Thoracic aorta (tissue), 2 donors: ENCODE measurements at places on chromosomes 5 and 9. TPM values are rescaled to one million over a fixed set of nuclear protein-coding genes. Genes with fewer than 3 reads are reported as not detected.

DNA sequence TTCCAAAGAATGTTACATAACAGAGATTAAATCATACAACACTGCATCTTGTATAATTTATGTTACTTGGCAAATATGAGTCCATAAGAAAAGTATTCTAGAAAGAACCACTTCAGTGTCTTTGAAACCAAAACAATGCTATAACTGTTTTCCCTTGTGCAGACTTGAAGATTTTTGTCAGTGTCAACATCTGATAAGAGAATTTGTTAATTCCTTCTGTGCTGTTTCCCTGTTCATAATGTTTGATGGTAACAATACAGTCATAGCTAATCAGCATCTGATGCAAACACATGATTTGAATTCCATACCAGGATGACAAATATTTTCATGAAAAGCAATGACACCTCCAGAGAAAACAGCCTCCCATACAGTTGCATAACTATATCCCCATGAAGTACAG lies 306.8 kb downstream of the SEMA5A start:
- DNase-seq, result no peak
- no peaks in the 10 kb centered on the region for H3K36me3 ChIP-seq
- H3K27ac ChIP-seq, result no peak overlapping the region
- no peaks in the 10 kb centered on the region for H3K4me1 ChIP-seq

DNA sequence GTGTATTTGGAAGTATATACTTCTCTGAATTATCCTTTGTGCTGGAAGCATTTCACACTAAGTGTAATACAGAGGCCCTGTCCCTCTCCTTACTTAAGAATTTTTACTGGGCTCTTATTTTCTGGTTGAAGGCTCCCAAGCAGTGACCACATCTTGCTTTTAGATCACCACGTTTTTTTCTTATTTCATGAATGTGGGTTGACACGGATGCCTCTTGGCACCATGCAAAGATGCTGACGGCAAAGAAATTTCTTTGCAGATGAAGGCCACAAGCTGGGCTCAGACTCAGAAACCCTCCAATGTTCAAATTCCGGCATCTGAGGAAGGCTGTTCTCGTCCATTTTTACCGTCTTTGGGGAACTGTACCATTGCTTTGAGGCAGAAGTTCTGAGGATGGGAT lies 168.5 kb downstream of the HMHB1 start:
- H3K4me1 ChIP-seq, result no peaks in the 10 kb centered on the region
- DNase-seq, result no peak
- H3K36me3 ChIP-seq, result no peaks in the 10 kb centered on the region
- no peak overlapping the region for H3K4me3 ChIP-seq
- no peak overlapping the region for H3K27ac ChIP-seq
- H3K27me3 ChIP-seq, result no peaks in the 10 kb centered on the region

DNA sequence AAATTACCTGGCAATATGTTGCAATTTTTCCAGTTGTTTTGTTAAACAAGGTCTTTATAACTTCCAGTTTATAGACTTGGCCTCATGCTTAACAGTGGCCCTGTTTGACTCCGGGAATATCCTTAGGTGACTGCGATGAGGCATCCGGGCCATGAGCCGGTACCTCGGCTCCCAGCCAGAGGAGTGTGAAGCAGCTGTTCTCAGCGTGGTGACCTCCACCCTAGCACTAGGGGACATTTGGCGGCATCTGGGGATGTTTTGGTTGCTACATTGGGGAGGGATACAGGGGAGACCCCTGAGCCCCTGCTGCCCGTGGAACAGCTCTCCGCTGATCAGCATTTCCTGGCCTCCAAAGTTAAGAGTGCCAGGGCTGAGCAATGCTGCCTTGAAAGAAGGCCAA lies 533.4 kb downstream of the IRX1 start:
- H3K4me3 ChIP-seq, result no peak overlapping the region
- no peaks in the 10 kb centered on the region for H3K4me1 ChIP-seq
- H3K36me3 ChIP-seq, result no peaks in the 10 kb centered on the region
- DNase-seq, result no peak

GRCh38 chr5:83947763-83948162 lies 227.1 kb upstream of the HAPLN1 start:
- no peak for DNase-seq
- no peaks in the 10 kb centered on the region for H3K36me3 ChIP-seq

DNA sequence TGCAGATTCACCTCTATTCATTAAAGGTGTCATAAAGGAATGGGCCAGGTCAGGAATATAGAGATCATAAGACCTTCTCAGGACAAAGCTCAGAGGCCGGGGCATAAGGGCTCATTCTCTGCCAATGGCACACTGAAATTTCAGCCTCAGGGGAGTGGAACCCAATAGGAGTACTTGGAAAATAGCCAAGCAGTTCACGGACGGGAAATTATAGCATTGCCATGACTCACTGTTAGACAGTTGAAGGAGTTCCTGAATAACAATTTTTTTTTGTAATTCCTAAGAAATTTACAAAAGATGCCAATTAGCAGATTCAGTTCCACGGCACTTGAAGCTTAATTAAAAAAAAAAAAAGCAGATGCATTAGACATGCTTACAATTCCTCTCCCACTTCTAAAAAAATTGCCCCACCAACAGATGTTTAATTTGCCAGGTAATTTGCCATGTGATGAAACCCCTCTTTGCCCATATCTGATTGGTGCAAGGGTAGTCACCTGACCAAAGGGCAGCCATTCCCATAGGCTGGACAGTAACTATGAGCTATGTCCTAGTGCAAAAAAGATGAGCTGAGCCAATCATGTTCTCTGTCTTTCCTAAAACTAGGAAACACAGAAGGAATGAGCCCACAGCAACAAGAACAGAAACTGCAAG lies 58.6 kb downstream of the PTCD2 start:
- peaks cover 45% of the 10 kb centered on the region for H3K4me1 ChIP-seq
- peak overlapping the region; percentile 58 for H3K27ac ChIP-seq
- no peak overlapping the region for H3K4me3 ChIP-seq
- no peaks in the 10 kb centered on the region for H3K27me3 ChIP-seq
- peak; percentile 50 for DNase-seq
- H3K36me3 ChIP-seq, result no peaks in the 10 kb centered on the region

GRCh38 chr5:128559300-128560297 lies 21.6 kb upstream of the FBN2 start:
- H3K27ac ChIP-seq, result no peak overlapping the region
- H3K27me3 ChIP-seq, result no peaks in the 10 kb centered on the region
- no peak overlapping the region for H3K4me3 ChIP-seq
- DNase-seq, result no peak
- no peaks in the 10 kb centered on the region for H3K4me1 ChIP-seq
- H3K36me3 ChIP-seq, result no peaks in the 10 kb centered on the region

DNA sequence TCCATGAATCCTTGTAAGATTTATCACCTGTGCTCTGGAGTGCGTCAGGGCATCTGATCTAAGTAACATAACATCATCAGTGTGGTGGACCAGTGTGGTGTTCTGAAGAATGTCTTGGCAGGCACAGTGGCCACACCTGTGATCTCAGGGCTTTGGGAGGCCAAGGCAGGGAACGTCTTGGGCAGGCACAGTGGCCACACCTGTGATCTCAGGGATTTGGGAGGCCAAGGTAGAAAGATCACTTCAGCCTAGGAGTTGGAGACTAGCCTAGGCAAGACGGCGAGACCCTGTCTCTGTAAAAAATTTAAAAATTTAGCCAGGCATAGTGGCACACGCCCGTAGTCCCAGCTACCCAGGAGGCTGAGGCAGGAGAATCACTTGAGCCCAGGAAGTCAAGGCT lies 185.5 kb downstream of the CACNA1B start:
- H3K4me1 ChIP-seq, result no peaks in the 10 kb centered on the region
- H3K27ac ChIP-seq, result no peak overlapping the region
- no peak overlapping the region for H3K4me3 ChIP-seq
- no peaks in the 10 kb centered on the region for H3K27me3 ChIP-seq

DNA sequence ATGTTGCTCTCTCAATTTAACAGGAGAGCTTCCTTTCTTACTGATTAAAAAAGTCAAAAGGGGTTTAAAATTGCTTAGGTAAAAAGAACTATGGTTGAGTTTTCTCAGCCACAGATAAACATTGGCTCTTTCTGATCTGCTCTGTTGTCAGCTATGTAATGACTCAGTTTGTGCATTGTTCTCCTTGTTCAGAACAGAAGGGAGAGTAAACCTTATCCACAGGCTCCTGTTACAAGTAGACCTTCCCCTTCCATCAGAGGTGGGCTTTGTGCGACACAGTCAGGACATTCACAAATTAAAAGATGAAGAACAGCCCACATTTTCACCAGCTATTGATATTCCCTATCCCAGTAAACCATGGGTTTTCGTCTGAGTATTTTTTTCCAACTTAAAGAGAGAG lies 236.3 kb upstream of the SEMA6A start:
- no peak overlapping the region for H3K27ac ChIP-seq
- no peak for DNase-seq
- H3K27me3 ChIP-seq, result no peaks in the 10 kb centered on the region
- H3K4me3 ChIP-seq, result no peak overlapping the region
- no peaks in the 10 kb centered on the region for H3K4me1 ChIP-seq
- H3K36me3 ChIP-seq, result no peaks in the 10 kb centered on the region

DNA sequence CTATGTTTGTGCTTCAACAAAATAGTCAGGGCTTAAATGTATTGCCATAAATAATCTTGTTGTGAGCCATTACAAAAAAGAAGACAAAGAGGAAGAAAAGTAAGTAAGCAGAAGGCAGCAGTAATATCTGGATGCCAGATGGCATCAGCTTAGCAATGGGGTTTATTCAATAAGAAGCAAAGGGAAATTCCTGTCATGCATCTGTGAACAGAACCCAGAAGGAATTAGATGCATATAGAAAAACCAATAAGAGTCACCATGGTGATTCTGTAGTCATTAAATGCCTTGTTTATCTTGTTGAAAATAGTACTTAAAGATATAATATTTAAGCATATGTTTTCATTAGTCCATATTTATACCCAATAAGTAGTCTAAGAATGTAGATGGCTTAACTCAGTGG lies 216.0 kb downstream of the ADAMTSL1 start:
- no peaks in the 10 kb centered on the region for H3K27me3 ChIP-seq
- DNase-seq, result no peak
- H3K4me3 ChIP-seq, result no peak overlapping the region

- H3K27me3 ChIP-seq, result no peaks in the 10 kb centered on the region
- DNase-seq, result no peak
- peaks cover 6% of the 10 kb centered on the region for H3K4me1 ChIP-seq
Measured at GRCh38 chr5:151454166-151454565, 6.8 kb downstream of the SLC36A1 start.

- H3K36me3 ChIP-seq, result no peaks in the 10 kb centered on the region
- peak overlapping the region; percentile 96 for H3K4me3 ChIP-seq
- peaks cover 33% of the 10 kb centered on the region for H3K4me1 ChIP-seq
- peak overlapping the region; percentile 28 for H3K27ac ChIP-seq
Measured at GRCh38 chr5:109691996-109692395, 2.3 kb downstream of the MAN2A1 start.

GRCh38 chr9:12838546-12838945 lies 63.7 kb downstream of the LURAP1L start:
- peak overlapping the region; percentile 43 for H3K27ac ChIP-seq
- peaks cover 7% of the 10 kb centered on the region for H3K4me1 ChIP-seq
- no peak for DNase-seq
- H3K4me3 ChIP-seq, result peak overlapping the region; percentile 9
- no peaks in the 10 kb centered on the region for H3K36me3 ChIP-seq

DNA sequence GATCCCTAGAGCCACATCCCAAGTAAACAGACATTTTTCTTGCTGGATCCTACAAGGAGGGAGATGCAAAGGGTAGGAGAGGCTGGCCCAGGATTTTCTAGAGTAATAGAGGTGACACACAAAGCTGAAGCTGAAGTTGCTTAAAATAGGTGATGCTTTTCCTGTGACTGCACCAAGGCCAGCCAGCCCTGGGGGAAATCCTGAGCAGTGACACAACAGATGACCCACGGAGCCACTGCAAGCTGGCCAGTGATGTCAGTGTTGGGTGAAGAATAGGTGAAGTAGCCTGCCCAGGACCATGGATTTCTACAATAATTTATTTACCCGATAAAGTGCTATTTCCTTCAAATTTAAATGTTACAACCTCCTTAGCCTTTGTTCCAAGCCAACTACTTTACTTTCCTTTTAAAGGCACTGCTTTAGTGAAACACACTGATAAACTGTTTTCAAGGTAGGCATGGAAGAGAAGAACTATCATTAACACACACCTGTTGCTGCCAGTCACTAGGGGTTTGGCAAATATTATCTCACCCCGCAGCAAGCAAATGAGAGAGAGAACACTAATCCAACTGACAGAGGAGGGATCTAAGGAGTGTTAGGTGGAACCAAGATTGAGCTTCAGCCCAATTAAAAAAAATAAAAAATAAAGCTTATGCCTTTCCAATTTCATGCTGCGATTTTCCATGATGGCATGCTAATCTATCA lies 123.5 kb downstream of the CTNND2 start:
- no peaks in the 10 kb centered on the region for H3K27me3 ChIP-seq
- no peak overlapping the region for H3K27ac ChIP-seq
- no peaks in the 10 kb centered on the region for H3K4me1 ChIP-seq
- H3K4me3 ChIP-seq, result no peak overlapping the region

GRCh38 chr5:32261198-32261597 lies 51.5 kb downstream of the MTMR12 start:
- H3K36me3 ChIP-seq, result peaks cover 12% of the 10 kb centered on the region
- no peaks in the 10 kb centered on the region for H3K27me3 ChIP-seq
- H3K4me3 ChIP-seq, result no peak overlapping the region
- H3K4me1 ChIP-seq, result peaks cover 5% of the 10 kb centered on the region

- no peak overlapping the region for H3K4me3 ChIP-seq
- H3K4me1 ChIP-seq, result no peaks in the 10 kb centered on the region
- no peak overlapping the region for H3K27ac ChIP-seq
Measured at GRCh38 chr9:73116031-73116430, 35.6 kb upstream of the ANXA1 start.

DNA sequence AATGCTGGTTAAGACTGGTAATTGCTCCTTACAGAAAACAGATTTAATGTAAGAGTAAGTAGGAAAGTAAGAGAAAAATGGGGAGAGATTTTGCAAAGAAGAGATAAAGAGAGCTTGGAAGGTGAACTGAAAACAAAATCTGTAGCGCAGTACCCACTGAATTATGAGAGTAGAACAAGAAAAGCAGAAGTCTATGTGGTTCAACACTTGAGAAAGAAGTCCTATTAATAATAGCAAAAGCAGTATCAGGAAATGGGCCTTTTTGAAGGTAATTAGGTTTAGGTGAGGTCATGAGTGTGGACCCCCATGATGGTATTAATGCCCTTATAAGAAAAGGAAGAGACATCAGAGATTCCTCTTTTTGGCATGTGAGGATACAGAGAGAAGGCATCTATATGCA lies 460.6 kb downstream of the CETN3 start:
- H3K36me3 ChIP-seq, result no peaks in the 10 kb centered on the region
- H3K27me3 ChIP-seq, result no peaks in the 10 kb centered on the region
- DNase-seq, result no peak
- H3K4me1 ChIP-seq, result peaks cover 10% of the 10 kb centered on the region
- no peak overlapping the region for H3K4me3 ChIP-seq

NDUFS6 gene
- 25.7 TPM for total RNA-seq

ZBTB6 gene
- total RNA-seq, result 8.0 TPM

PCDHB9 gene
- 9.6 TPM for total RNA-seq

FBLL1 gene
- not detected for total RNA-seq

DIPK1B gene
- 4.8 TPM for total RNA-seq

SAXO1 gene
- total RNA-seq, result 0.27 TPM

LEAP2 gene
- total RNA-seq, result not detected

KIF27 gene
- total RNA-seq, result 2.3 TPM

UBE2R2 gene
- 32.5 TPM for total RNA-seq

HEMGN gene
- 0.42 TPM for total RNA-seq

RELL2 gene
- 3.2 TPM for total RNA-seq
